ENCODE measurements at places on chromosomes 7 and 10. TPM values are rescaled to one million over a fixed set of nuclear protein-coding genes. Genes with fewer than 3 reads are reported as not detected.

DNA sequence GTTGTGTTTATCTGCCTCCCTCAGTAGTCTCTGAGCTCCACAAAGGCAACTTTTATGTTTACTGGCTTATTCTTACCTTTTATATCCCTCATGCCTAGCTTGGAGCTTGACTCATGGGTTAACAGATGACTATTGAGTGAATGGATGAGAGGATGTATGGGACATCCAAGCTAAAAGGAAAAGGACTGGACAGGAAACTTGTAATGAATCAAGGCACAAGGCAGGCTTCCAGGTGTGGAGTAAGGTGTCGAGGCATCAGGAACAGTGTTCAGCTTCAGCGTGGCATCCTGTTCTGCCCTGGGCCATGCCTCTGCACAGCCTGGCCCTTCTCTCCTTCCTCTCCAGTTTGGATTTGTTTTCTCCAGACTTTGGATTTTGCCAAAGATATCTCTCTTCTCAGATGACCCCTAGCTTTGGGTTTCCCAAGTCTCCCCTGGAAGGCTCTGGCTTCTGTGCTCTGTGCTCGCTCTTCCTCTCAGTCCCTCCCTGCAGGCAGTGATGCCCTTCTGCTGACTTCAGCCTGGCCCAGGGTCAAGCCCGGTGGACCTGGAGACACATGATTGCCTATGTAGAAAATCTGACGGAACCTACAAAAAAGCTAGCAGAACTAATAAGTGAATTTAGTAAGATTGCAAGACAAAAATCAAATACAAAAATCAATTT lies 367.3 kb downstream of the CXCL12 start:
- DNase-seq = no peak

- DNase-seq = no peak
These were observed 276.5 kb downstream of the DGKB start for GRCh38 chr7:14626076-14626475.

GRCh38 chr10:132168571-132169030 lies 18.1 kb upstream of the DPYSL4 start:
- no peak for DNase-seq

Gene SPDYE2
- 9.7 TPM for polyA plus RNA-seq

Gene PHYH
- polyA plus RNA-seq = 31.6 TPM

- peak; percentile 87 for DNase-seq
These were observed 19.3 kb downstream of the TCAF1 start for GRCh38 chr7:143882604-143883078.
